ENCODE measurements at places on chromosomes 12 and 14.

GRCh38 chr12:107091989-107092641 lies 1.2 kb downstream of the CRY1 start:
- DNase-seq = peak; percentile 66

GRCh38 chr12:109963743-109964429 lies 32.3 kb downstream of the GIT2 start:
- no peak for DNase-seq

DNA sequence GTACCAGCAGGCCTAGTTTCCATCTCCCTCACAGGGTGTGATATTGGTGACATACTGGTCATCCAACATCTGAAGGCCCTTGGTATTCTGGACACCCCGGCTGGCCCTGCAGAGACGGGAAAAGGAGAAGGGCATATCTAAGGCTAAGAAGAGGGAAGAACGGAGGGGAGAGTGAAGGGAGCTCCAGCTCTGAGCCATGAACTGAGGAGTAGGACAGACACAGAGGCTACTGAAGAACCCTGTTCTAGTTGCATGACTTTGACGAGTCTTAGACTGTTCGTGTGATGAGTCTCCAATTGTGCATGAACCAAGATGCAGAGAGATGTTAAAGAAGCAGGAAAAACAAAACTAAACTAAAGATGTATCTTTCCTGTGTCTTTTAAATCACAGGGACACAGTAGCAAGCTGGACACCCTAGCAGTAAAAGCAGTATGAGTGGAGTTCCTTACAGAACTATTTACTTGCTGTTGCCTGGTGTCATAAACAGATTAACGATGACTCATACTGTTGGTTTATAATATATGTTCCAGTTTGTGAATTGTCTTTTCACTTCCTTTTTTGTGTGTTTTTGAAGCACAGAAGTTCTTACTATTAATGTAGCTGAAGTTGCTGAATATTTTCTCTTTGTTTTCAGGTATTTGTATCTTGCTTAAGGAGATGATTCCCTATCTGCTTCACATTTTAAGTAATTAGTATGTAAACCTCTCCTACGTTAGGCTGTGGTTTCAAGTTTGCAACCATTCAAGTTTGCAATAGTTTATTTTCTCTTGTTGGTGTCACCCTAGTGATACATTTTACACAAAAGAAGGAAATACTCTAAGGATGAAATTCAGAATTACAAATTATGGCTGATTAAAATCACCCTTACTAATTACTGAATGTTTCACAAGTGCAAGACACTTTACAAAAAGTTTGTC lies 15.7 kb downstream of the FAR2 start:
- DNase-seq = no peak

- DNase-seq = no peak
Measured at GRCh38 chr14:94451826-94452225, 774 bp downstream of the SERPINA11 start.

GRCh38 chr14:28254768-28255167 lies 511.8 kb upstream of the FOXG1 start:
- no peak for DNase-seq

DNA sequence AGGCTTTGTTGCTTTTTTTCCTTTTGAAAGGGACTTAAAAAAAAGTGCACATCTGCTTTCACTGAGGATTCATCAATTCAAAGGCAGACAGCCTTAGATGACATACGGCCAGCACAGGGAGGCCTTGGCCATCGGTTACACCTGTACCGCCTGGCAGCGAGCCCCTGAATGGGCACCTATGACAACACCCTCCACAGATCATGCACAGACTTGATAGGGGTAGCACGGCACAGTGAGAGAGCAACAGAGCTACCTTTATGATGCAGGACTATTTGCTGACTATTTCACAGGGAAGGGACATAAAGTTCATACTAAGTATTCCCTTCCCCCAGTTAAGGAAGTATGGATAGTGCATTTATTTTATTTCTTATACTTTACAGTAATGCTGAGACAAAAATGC lies 137.9 kb upstream of the ARID2 start:
- DNase-seq = no peak

GRCh38 chr12:19648591-19648990 lies 209.3 kb downstream of the AEBP2 start:
- no peak for DNase-seq

GRCh38 chr14:94584591-94585280 lies 3.5 kb downstream of the SERPINA5 start:
- DNase-seq = no peak

- DNase-seq = peak; percentile 3
Measured at GRCh38 chr12:24795699-24796347, 153.1 kb downstream of the BCAT1 start.

DNA sequence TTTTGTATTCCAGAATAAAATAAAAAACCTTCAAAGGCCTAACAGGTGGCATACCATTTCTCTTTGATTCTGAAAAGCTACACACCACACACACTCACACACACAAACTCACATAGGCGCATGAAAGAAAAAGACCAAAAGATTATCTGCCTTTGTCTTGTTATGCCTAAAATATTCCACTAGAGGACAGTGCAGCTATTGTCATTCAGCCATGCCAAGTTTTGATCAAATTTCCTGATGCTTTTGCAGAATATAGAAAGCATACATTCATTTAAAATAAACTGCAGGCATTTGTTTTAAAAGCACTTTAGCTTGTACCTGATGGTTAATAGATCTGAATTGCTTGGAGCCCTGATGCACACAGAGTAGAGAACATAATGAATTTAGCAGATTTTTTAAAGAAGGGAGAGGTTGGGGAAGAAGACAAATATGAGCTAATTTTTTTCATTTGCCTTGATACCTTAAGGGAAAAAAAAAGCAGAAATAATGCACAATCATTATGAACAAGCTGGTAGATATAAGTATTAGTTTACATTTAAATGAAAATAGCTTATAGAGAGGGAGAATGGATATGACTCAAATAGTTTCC lies 1766.9 kb upstream of the SEL1L start:
- DNase-seq = no peak

- DNase-seq = no peak
Measured at GRCh38 chr12:49982246-49983087, 9.7 kb downstream of the AQP6 start.

GRCh38 chr12:46660719-46661109 lies 165.1 kb downstream of the SLC38A4 start:
- no peak for DNase-seq

GRCh38 chr12:57215668-57216013 lies 953 bp upstream of the NXPH4 start:
- no peak for DNase-seq

- no peak for DNase-seq
Measured at GRCh38 chr12:64600164-64600561, 10.1 kb upstream of the RASSF3 start.

- DNase-seq = no peak
Measured at GRCh38 chr12:42705863-42706262, 116.3 kb upstream of the PRICKLE1 start.

GRCh38 chr12:131090274-131091210 lies 136.8 kb downstream of the ADGRD1 start:
- DNase-seq = no peak

- DNase-seq = no peak
Measured at GRCh38 chr12:5733136-5733755, 211.8 kb downstream of the ANO2 start.

GRCh38 chr12:13251521-13251920 lies 55.0 kb downstream of the EMP1 start:
- DNase-seq = no peak

- no peak for DNase-seq
Measured at GRCh38 chr14:76088771-76089571, 62.8 kb upstream of the GPATCH2L start.

DNA sequence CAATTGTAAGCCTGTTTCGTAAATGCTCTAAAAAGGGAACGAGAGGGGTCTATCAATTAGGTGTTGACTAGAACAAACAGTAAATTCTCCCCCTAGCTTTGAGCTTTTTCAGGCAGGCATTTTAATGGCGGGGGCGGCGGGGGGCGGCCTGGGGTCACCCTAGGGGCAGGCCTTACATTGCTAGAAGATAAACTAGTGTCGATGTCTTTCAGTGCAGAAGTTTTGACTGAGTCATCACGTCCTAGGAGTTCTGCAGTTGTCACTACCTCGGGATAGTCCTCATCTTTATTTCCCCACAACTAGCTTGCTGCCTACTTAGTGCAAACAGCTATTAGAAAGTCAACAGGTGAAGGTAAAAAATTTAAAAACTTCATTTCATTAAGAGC lies 1.6 kb downstream of the ATP6V1D start:
- no peak for DNase-seq

- peak; percentile 76 for DNase-seq
Measured at GRCh38 chr14:104800015-104800770, 708 bp upstream of the ZBTB42 start.

- no peak for DNase-seq
Measured at GRCh38 chr12:69028941-69029729, 96.2 kb upstream of the CPM start.

DNA sequence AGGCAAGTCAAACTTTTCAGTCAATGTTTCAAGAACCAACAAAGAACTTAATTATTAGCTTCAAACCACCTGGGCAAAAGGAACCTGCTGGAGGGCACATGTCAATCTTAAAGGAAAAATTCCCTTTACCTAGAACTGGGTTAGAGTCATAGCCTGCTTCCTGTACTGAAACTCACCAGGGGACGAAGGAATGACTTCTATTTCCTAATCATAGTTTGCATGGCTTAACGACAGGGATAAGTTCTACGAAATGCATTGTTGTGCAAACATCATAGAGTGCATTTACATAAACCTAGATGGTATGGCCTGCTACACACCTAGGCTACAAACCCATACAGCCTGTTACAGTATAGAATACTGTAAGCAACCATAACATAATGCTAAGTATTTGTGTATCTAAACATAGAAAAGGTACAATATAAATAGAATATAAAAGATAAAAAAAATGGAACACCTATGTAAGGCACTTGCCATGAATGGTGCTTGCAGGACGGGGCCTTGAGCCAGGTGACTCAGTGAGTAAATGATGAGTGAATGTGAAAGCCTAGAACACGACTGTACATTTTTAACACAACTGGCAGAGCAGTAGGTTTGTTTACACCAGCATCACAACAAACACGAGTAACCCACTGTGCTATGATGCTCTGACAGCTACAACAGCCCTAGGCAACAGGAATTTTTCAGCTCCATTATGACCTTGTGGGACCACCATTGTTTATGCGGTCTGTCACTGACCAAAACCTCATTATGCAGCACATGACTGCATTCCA lies 234.9 kb upstream of the CAND1 start:
- no peak for DNase-seq

DNA sequence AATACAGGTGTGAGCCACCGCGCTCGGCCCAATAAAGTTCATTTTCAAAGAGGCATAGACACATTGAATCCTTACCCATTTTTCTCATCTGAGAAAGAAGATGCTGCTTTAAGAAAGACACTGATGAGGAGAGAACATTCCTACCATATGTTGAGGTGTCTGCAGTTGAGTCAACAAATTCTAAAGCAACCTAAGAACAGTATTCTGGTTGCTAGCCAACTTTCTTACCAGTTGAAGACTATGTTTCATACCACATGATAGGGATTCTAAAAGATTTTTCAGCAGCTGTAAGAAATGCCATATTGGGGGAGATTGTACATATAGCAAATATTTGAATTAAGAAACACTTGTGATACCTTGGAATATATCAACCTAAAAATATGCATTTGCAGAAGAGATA lies 160.1 kb downstream of the SRGAP1 start:
- DNase-seq = no peak

- no peak for DNase-seq
Measured at GRCh38 chr12:79561401-79562132, 129.2 kb downstream of the PAWR start.

- DNase-seq = no peak
Measured at GRCh38 chr14:55139696-55140509, 10.9 kb downstream of the LGALS3 start.

DNA sequence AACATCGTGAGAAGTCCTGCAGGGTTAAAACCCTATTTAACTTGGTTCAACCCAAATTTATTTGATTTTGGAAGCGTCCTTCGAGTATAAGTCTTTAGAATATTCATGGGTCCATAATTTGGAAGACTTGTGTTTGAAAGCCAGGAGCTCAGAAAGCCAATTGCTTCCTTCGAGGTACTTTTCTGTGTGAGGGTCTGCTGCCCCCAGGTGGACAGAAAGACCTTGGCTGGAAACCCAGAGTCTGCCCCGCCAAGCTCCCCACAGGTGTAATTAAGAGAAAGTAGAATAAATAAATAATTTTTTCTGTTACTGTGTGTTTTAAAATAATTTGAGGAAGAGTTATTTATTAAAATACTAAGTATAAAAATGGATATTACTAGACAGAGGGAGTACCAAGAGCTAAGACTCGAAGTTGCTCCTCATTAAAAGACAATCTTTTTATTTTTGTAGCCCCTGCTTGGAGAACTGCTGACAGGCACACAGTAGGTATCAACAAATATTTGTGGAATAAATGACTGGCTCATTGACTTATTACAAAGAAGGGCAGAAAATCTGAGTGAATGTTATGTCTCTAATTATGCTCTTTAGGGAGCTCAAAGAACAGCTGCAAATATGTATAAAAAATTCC lies 105.8 kb downstream of the PAH start:
- no peak for DNase-seq

- no peak for DNase-seq
Measured at GRCh38 chr14:30482276-30482675, 76.7 kb upstream of the G2E3 start.

DNA sequence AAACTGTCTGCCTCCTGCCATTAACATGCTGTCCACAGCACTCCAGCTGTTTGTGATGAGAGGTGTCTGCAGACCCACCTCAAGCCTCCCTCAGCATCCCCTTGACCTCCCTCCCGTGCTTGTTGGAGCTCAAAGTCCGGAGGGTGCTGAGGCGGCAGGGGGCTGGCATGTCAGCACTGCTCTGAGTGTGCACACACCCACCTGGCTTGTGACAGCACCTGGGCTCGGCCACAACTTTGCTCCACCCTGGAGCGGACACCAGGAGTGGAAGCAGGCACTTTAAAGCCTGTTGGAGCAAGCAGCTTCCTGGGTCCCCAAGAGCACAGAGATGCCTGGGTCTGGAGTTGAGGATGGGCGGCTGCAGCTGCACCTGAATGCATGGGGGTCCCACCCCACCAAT lies 20.9 kb downstream of the SERPINA3 start:
- DNase-seq = no peak

DNA sequence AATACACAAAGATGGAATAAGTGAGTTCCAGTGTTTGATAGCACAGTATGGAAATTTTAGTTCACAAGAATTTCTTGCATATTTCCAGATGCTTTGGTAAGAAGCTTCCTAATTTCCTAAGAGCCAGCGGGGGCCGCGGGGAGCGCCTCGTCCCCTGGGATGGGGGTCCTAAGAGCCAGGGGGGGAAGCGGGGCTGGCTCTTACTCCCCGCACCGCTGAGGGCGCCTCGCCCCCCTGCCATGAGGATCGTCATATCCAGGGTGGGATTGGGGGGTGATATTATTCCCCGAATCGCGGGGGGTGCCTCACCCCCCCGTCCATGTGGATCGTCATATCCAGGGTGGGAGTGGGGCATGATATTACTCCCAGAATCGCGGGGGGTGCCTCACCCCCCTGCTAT lies 100.5 kb upstream of the GNG2 start:
- no peak for DNase-seq

DNA sequence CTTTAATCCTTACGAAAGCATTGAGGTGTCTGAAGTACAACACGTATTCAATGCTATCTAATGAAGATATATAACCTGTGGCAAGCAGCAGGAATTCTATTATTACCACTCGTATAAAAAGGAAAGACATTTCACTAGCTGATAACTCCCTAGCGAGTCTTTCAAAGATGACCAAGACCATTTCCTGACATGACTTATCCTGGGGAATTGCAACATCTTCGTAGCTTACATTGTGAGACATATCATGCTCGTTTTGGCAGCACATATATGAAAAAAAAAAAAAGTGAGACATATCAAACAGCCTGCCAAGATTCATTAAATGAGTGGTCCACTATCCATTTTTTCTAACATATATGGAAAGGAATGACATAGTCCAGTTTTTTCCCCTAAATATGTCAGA lies 337.0 kb downstream of the FSCB start:
- DNase-seq = no peak

Data from central memory CD4-positive, alpha-beta T cell (primary cell).